ENCODE measurements at places on chromosomes 2 and 18. TPM values are rescaled to one million over a fixed set of nuclear protein-coding genes. Genes with fewer than 3 reads are reported as not detected.

- DNase-seq = no peak
- H3K4me1 ChIP-seq = no peaks in the 10 kb centered on the region
- H3K36me3 ChIP-seq = no peaks in the 10 kb centered on the region
These were observed 647.8 kb upstream of the SLC39A10 start for GRCh38 chr2:195009202-195009601.

DNA sequence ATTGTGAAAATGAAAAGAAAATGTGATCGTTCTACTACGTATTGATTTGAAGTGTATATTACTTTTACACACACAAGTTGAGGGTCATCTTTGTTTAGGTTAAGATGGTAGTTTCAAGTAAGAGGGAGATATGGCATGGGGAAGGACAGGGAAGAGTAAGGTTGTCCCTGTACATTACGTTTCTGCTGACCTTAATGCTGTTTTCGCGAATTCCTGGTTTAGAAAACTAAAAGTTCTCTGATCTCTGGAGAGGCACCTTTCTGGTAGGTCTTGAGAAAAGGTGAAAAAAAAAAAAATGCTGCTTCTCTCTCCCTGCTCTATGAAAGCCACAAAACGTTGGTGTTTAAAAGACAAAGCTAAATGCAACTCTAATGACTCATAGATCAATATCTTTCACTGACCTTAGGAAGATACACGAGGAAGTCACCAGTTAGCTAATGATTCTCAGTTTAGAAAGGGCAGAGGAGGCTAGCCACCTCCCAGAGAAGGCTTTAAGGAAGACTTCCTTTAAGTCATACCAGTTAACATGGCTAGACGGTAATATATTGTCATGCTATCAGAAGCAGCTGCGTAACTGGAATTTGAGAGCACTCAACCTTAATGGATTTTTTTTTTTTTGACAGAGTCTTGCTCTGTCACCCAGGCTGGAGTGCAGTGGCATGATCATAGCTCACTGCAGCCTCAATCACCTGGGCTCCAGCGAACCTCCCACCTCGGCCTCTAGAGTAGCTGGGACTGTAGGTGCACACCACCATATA is 13.2 kb downstream of the TXNDC2 start:
- H3K27ac ChIP-seq = no peak overlapping the region
- H3K4me1 ChIP-seq = no peaks in the 10 kb centered on the region
- H3K36me3 ChIP-seq = no peaks in the 10 kb centered on the region

- no peaks in the 10 kb centered on the region for H3K36me3 ChIP-seq
- no peaks in the 10 kb centered on the region for H3K27me3 ChIP-seq
- no peak overlapping the region for H3K4me3 ChIP-seq
- peaks cover 24% of the 10 kb centered on the region for H3K4me1 ChIP-seq
- no peak overlapping the region for H3K27ac ChIP-seq
- peak; percentile 10 for DNase-seq
These were observed 80.0 kb upstream of the TMEM200C start for GRCh38 chr18:5975111-5976002.

DNA sequence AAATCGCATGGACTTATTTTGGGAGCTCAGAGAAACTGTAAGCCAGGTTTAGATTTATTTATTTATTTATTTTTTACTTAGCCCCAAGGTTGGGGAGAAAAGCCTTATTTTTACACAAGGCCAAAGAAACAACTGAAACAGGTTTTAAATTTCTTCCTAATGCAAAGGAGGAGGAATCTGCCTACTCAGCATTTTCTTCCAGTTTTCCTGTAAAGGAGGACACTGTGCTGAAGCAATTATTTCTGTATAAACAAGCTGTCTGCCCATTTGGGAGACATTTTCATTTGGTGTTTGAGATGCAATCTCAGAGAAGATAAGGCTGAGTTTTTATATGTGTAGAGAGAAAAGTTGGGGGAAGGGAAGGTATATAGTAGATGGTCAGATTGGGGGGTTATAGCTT is 125.0 kb downstream of the ETAA1 start:
- no peaks in the 10 kb centered on the region for H3K36me3 ChIP-seq
- H3K27me3 ChIP-seq = no peaks in the 10 kb centered on the region
- DNase-seq = no peak
- no peak overlapping the region for H3K4me3 ChIP-seq
- H3K4me1 ChIP-seq = no peaks in the 10 kb centered on the region

DNA sequence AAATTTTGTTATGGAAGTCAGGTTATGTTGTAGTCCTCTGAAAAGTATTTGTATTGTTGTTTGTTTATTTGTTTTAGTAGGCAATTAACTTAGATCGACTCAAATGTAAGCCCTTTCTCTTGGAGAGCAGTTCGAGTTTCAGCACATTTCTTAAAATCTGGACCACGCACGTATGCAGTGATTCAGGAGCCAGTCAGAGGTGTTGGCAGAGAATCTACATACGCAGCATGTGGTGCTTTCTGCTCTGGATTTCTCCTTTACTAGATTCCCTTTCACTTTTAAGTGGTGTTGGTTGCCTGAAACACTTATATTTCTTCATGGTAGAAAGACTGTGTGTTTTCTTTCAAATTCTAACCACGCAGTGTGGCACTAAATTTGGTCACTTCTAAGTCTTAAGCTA is 773.9 kb upstream of the LRATD1 start:
- no peak for DNase-seq
- no peak overlapping the region for H3K4me3 ChIP-seq
- no peak overlapping the region for H3K27ac ChIP-seq
- no peaks in the 10 kb centered on the region for H3K4me1 ChIP-seq

DNA sequence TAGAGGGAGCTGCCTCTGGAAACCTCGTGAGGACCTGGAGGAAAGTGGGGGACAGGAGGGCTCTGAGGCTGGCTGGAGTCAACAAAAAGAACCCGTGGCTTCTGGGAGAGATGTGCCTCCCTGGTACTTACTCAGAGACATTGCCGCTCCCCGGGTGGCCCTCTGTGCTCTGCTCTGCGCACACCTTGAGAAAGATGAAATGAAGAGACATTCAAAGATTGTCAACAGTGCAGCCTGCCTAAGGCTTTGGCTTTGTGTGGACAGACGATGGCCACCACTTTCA is 14.5 kb downstream of the CYS1 start:
- H3K27ac ChIP-seq = no peak overlapping the region
- no peaks in the 10 kb centered on the region for H3K4me1 ChIP-seq
- no peaks in the 10 kb centered on the region for H3K36me3 ChIP-seq
- no peak overlapping the region for H3K4me3 ChIP-seq
- no peaks in the 10 kb centered on the region for H3K27me3 ChIP-seq

DNA sequence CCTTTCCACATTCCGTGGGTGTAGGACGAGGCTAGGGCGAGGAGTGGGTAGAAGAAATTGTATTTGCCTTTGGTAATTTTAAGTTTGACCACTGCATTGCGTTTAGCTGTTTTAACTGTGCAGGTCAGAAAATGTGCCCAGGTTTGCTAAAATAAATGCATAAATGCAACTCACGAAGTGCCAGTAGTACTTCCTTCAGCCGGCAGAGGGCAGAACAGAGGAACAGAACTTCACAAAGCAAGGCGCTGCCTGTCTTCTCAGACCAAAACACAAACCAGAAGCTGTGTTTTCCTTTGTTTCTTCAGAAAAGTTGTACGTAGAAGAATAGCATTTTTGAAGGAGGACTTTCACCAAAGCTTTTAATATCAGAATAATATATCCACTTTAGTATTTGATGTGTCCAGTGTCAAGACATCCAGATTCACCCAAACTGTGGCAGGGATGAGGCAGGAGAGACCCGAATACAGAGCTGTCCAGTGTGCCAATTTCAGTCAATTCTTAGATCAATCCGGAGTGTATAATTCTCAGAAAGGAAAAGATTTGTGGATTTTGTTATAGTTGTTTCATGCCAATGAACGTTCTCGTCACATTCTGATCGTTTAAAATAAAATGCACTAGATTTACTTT is 348.6 kb downstream of the DLGAP1 start:
- no peaks in the 10 kb centered on the region for H3K4me1 ChIP-seq
- no peaks in the 10 kb centered on the region for H3K36me3 ChIP-seq
- peak; percentile 22 for DNase-seq
- no peaks in the 10 kb centered on the region for H3K27me3 ChIP-seq
- H3K4me3 ChIP-seq = no peak overlapping the region

- H3K27me3 ChIP-seq = no peaks in the 10 kb centered on the region
- no peak overlapping the region for H3K4me3 ChIP-seq
- no peak for DNase-seq
These were observed 30.3 kb upstream of the TLK1 start for GRCh38 chr2:171191021-171191420.

- peaks cover 3% of the 10 kb centered on the region for H3K4me1 ChIP-seq
- no peak overlapping the region for H3K4me3 ChIP-seq
- H3K27me3 ChIP-seq = no peaks in the 10 kb centered on the region
- H3K27ac ChIP-seq = no peak overlapping the region
- no peak for DNase-seq
These were observed 656.8 kb downstream of the BCL11A start for GRCh38 chr2:59896499-59897245.

- H3K36me3 ChIP-seq = no peaks in the 10 kb centered on the region
- H3K4me1 ChIP-seq = no peaks in the 10 kb centered on the region
- H3K4me3 ChIP-seq = no peak overlapping the region
- no peak for DNase-seq
These were observed 469.3 kb downstream of the METTL4 start for GRCh38 chr18:2102022-2102421.

- no peak overlapping the region for H3K4me3 ChIP-seq
- H3K27me3 ChIP-seq = no peaks in the 10 kb centered on the region
- H3K4me1 ChIP-seq = no peaks in the 10 kb centered on the region
- H3K27ac ChIP-seq = no peak overlapping the region
These were observed 367.0 kb downstream of the RND3 start for GRCh38 chr2:150120326-150120955.

GRCh38 chr18:12361770-12362378 is 15.2 kb downstream of the AFG3L2 start:
- DNase-seq = no peak
- no peaks in the 10 kb centered on the region for H3K4me1 ChIP-seq
- H3K27me3 ChIP-seq = no peaks in the 10 kb centered on the region
- peaks cover 77% of the 10 kb centered on the region for H3K36me3 ChIP-seq

GRCh38 chr2:128401680-128402079 is 83.0 kb upstream of the HS6ST1 start:
- H3K27me3 ChIP-seq = no peaks in the 10 kb centered on the region
- no peaks in the 10 kb centered on the region for H3K4me1 ChIP-seq
- DNase-seq = no peak

- H3K36me3 ChIP-seq = no peaks in the 10 kb centered on the region
- H3K27ac ChIP-seq = peak overlapping the region; percentile 11
- DNase-seq = no peak
- H3K4me3 ChIP-seq = peak overlapping the region; percentile 81
- peaks cover 26% of the 10 kb centered on the region for H3K4me1 ChIP-seq
These were observed 854 bp downstream of the GPR155 start for GRCh38 chr2:174485788-174486562.

DNA sequence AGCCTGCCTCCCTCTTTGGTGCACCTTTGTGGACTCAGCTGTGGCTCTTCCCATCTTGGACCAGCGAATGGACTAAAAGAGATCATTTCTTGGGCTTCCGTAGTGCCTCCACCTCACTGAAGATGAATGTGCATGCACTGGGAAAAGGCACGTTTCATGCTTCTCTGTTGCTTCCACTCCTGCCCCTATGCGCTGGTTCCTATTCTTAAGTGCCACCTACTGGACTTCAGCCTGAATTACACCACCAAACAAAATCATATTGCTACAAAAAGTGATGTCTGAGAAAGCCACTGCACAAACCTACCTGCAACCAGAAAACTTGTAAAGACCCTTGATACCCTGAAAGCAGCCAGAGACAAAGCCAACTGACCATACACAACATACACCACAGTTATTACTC is 695.6 kb downstream of the TSN start:
- no peak for DNase-seq
- H3K27ac ChIP-seq = no peak overlapping the region
- no peaks in the 10 kb centered on the region for H3K4me1 ChIP-seq
- no peaks in the 10 kb centered on the region for H3K36me3 ChIP-seq
- H3K4me3 ChIP-seq = no peak overlapping the region

DNA sequence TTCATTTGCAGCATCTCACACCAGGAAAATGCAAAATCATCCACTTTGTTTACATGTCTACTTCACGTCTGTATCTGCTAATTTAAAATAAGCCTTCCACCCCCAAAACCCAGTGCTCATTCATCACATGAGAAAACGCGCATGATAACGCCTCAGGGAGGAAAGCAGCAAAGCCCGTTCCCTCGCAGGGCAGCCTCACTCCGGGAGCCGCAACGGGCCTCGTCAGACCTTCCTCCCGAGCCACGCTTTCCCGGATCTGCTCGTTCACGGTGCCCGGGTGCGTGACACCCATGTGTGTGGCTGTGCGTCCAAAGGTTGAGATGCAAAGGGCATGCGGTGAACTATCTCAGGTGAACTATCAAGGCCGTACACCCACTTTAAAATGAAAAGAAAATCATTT is 59.8 kb downstream of the NDUFA10 start:
- H3K27me3 ChIP-seq = no peaks in the 10 kb centered on the region
- no peak overlapping the region for H3K27ac ChIP-seq
- no peak for DNase-seq
- no peak overlapping the region for H3K4me3 ChIP-seq

- DNase-seq = no peak
- no peaks in the 10 kb centered on the region for H3K27me3 ChIP-seq
- H3K27ac ChIP-seq = no peak overlapping the region
These were observed 67.3 kb downstream of the SNORC start for GRCh38 chr2:232937278-232937906.

DNA sequence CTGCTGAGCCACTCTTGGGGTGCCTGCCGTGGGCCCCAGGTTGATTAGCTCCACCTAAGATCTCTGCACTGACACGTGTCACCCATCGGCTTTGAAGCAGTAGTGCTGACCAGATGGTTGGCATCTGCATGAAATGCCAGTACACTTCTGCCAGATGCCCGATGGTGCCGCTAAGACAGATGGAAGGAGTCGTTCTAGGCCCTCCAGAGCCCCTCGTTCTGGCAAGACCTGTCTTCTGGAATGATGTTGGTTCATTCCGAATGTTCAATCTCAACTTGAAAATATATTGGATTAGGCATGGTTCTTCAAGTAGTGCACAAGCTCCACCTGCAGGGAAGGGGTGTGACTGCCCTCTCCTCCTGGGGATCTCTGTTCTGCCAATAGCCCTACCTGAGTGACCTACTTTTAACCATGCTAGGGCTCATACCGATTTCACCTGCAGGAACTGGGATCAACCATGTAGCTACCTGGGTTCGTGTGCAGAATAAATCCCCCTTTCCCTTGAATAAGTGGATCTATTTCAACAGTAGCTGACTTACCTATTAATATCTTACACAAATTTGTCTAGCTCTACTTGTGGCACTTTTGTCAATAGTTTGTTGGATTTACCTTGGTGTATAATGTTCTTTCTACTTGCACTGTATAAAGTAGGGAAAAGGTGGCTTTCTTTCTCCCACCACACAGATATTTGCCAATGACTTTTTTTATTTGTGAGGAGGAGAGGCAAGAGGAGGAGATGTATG is 342.6 kb downstream of the CTNNA2 start:
- DNase-seq = no peak
- H3K4me1 ChIP-seq = no peaks in the 10 kb centered on the region
- H3K27ac ChIP-seq = no peak overlapping the region
- no peaks in the 10 kb centered on the region for H3K27me3 ChIP-seq
- H3K4me3 ChIP-seq = no peak overlapping the region
- no peaks in the 10 kb centered on the region for H3K36me3 ChIP-seq

Gene PLGLB1
- total RNA-seq = 16.9 TPM

Gene TANC1
- not detected for total RNA-seq

Gene HRH4
- 0.07 TPM for total RNA-seq

Gene ALPG
- not detected for total RNA-seq

Gene ANKRD30BL
- total RNA-seq = not detected

Gene FAM110C
- not detected for total RNA-seq

Gene MFSD2B
- total RNA-seq = not detected

Gene STARD6
- total RNA-seq = not detected

Gene NOL4
- total RNA-seq = not detected

Gene DUSP2
- total RNA-seq = 74.9 TPM

Gene EMILIN1
- 0.52 TPM for total RNA-seq

Gene SERPINB13
- not detected for total RNA-seq

All from B cell (primary cell).